ENCODE measurements at places on chromosomes 7 and 10. TPM values are rescaled to one million over a fixed set of nuclear protein-coding genes. Genes with fewer than 3 reads are reported as not detected.

DNA sequence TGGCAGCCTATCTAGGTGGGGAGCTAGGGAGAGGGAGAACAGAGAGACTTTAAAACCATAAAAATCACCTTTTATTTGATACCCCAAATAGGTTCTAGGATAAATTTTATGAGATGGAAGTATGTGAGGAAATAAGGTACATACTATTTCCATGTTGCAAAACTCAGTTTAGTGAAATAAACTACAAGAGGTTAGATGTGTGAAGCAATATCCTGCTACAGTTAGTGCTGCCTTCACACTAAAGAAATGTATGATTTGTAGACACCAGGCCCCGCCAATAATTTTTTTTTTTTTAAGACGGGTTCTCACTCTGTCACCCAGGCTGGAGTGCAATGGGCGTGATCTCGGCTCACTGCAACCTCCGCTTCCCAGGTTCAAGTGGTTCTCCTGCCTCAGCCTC lies 34.4 kb upstream of the RSBN1L start:
- DNase-seq, result no peak

- DNase-seq, result no peak
Measured at GRCh38 chr10:61752111-61753011, 89.6 kb downstream of the CABCOCO1 start.

DNA sequence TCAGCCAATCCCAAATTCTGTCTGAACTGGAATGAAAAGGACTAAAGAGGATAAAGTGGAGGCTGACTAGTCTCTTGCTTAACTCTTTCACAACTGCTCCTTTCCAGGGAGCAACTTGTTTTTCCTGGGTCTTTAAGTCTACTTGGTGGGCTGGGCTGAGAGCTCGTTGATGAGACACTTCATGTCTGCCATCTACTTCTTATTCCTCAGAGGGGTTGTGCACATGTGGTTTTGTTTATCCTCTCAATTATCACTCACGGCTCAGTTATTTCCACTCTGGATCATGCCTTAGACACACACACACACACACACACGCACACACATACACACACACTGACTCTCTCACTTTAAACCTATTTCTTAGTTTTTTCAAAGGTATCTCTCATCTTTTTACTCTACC lies 298.6 kb upstream of the MTPN start:
- no peak for DNase-seq

- DNase-seq, result no peak
Measured at GRCh38 chr10:101772017-101772894, 3.7 kb downstream of the FGF8 start.

GRCh38 chr10:16811292-16811691 lies 5.9 kb downstream of the RSU1 start:
- no peak for DNase-seq

DNA sequence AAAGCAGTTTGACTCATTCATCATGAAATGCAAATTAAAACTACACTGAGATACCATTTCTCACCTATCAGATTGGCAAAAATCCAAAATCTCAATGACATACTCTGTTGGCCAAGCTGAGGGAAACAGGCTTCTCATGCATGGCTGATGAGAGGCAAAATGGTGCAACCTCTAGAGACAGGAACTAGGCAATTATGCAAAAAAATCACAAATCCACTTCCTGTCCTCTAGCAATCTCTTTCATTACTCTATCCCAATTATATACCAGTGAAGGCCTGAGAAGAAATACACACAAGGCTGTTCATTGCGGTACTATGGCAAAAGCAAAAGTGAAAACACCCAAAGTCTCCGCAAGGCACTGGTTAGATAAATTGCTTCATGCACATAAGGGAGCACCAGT lies 25.9 kb upstream of the PTPRN2 start:
- no peak for DNase-seq

DNA sequence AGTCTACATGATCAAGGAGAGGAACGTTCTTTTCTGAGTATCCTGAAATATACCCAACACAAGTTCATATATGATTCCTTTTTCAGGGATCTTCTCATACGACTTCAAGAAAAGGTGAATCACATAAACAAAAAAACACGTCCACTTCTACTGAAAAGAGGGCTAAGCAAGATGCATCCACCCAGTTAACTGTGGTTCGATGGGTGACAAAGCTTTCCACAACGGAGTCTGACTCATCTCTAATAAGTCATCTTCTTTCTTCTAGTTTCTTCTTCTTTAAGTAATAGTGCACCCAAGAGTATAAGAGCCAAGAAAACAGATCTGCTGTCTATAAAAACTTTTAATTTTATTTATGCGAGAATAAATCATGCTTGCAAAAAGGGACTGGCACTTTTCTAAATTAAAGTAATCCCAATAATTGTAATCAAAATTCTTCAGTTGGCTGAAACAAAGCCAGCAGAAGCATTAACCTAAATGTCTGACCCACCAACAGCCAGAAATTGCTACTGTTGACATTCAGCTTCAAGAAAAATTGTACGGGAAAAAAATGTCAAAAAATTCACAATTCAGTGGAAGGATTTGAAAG lies 146.9 kb upstream of the ANK3 start:
- no peak for DNase-seq

- no peak for DNase-seq
Measured at GRCh38 chr7:89934101-89934500, 220.2 kb upstream of the STEAP1 start.

DNA sequence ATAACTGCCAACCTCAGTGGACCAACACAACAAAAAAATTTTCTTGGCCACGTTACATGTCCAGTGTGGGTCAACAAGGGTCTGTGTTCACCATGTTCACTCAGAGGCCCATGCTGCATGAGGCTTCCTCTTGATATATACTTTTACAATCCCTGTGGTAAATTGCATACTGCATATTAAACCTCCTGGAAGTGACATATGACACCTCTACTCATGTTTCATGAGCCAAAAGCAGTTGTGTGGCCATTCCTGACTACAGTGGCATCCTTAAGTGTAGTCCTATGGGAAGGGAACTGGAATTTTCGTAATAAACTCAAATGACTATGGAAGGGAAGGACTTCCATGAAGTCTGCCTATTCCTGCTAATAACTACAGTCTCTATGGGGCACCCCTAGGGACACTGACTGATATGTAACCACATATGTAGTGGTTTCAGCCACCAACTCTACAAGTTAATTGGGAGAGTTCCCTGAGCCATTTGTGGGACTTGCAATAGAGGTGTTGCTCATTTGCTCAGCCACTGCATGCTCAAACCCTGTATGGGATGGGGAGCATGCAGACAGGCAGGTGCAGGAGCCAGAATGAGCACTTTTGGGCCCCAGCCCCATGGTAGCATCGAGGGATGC lies 9.7 kb downstream of the DYNC1I1 start:
- DNase-seq, result no peak

DNA sequence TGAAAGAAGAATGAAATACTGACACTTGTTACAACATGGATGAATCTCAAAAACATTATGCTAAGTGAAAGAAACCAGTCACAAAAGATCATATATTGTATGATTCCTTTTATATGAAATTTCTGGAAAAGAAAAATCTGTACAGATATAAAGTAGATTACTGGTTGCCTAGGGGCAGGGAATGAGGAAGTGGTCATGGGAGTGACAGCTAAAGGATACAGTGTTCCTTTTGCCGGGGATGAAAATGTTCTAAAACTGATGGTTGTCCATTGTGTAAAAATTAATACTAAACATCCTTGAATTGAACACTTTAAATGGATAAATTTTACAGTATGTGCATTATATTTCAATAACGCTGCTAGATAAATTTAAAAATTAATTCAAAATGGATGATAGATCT lies 25.1 kb downstream of the ALOX5 start:
- no peak for DNase-seq

DNA sequence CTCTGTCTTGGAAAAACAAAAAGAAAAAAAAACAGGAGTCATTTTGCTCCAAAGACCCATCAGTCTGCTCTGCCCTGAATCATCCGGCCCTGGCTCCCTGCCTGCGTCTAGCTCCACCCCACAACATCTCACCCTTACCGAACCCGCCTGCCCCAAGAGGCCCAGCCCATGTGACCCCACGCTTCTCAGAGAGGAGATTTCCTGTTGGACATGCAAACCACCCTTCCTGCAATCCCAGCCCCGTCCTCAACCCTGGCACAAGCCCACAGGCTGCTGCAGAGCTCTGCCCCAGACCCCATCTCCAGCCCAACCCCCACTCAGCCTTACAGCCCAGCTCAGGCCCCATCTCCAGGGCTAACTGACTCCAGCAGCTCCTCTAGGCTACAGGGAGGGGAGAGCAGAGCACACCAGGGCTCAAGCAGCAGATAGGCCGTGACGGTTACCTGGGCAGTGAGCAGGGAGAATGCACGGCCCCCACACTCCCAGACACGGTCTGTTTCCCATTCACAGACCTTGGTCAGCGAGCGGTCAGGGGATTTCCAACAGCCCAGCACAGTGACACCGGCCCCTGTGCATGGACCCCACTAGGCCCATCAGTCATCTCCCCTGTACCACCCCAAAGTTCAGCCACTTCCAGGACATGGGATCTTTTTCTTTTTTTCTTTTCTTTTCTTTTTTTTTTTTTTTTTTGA lies 69.9 kb upstream of the GTF2I start:
- DNase-seq, result no peak

- DNase-seq, result no peak
Measured at GRCh38 chr7:129854401-129854800, 98.4 kb downstream of the UBE2H start.

GRCh38 chr10:83301732-83302131 lies 837.6 kb upstream of the GHITM start:
- DNase-seq, result no peak

- DNase-seq, result no peak
Measured at GRCh38 chr7:131652194-131652593, 95.8 kb upstream of the PODXL start.

DNA sequence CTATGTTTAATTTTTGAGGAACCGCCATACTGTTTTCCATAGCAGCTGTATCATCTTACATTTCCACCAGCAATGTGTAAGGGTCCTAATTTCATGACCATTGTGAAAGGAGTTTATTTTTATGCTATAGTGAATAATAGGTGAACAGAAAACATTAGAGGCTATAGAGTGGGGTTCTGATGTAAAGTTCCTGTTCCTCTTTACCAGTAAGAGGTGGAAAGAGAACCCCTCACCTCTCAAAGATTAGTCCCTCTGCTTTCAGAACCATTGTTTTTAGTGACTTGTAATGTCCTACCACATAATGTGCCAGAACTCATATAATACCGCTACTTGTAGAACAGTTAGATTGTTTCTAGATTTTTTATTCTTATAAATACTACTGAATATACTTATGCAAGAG lies 34.2 kb downstream of the SUFU start:
- DNase-seq, result no peak

DNA sequence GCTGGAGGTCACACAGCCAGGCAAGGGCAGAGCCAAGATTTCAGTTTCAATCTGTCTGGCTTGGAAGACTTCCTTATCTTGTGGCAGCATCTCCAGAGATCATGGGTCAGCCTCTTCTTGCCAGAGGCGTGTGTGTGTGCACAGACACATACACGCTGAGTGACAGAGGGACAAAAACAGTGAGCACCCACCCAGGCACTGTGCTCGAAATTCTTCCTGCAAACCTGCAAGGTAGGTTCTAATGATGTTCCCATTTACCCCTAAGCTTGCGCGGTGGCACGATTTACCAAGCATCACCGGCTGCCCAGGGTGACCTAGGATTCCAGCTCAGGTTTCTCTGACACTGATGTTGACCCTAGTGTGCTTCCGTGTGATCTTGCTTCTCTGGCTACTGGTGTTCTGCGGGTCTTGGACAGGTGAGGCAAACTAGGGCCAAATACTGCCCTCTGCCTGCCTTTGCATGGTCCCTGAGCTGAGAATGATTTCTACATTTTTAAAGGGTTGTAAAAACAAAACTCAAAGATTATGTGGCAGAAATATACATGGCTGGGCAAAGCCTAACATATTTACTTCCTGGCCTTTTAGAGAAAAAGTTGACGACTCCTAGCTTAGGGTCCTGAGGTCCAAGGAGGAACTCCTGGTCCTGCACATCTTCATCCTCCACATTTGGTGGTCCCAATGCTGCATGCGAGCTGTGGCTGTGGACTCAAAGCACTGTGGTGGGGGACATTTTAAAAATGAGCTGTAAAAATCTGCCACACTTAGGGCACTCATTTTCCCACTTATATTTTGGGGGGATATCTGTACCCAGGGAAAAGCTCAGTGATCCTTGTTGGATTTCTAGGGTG lies 268.5 kb downstream of the RPS24 start:
- DNase-seq, result no peak

GRCh38 chr10:21171197-21171935 lies 274.3 kb upstream of the NEBL start:
- DNase-seq, result no peak

GRCh38 chr7:79272066-79272669 lies 181.3 kb downstream of the MAGI2 start:
- no peak for DNase-seq

DNA sequence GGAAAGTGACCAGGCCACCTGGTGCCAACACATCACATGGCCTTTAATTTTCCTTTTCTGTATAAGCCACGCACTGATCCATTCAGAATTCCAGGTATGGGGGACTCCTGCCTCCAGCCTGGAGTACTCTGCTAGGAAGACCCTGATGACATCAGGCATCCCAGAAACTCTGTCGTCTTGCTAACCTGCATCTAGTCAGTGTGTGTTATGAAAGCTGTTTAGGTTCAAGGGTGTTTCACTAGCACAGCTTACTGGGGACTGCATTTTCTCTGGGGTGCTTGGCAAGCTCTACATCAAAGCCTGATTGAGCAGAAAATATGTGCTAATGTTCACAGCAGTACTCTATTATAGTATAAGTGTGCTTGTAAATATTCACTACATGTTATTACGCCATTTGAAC lies 100.6 kb upstream of the MGMT start:
- DNase-seq, result no peak

- DNase-seq, result no peak
Measured at GRCh38 chr10:23630376-23630775, 191.5 kb downstream of the OTUD1 start.

GRCh38 chr10:125011171-125011925 lies 69.4 kb downstream of the ZRANB1 start:
- DNase-seq, result no peak

DNA sequence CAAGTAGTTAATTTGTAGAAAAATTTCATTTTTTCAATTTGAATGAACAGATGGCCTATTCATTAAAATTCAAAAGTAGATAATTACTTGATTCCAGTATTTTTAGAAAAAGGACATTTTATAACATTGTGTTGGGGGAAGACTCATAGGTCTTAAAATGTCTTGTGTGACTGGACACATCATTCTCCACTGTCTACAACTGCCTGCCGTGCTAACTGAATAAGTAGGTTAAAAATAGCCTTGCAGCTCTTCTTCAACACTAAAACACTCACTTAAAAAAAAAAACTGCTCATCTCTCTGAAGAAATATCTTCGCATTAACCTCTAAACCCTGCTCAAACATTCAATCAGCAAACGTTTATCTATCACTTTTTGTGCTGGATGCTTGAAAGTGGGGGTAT lies 253.8 kb downstream of the CSTF2T start:
- no peak for DNase-seq

GRCh38 chr7:45158471-45158870 lies 880 bp downstream of the RAMP3 start:
- no peak for DNase-seq

GRCh38 chr10:10128387-10128786 lies 889.3 kb upstream of the CELF2 start:
- DNase-seq, result no peak

LOXL4 gene
- total RNA-seq, result 3.7 TPM

CNPY1 gene
- total RNA-seq, result not detected

VGF gene
- 1.8 TPM for total RNA-seq

ATRNL1 gene
- 25.9 TPM for total RNA-seq

NKX1-2 gene
- not detected for total RNA-seq

GIMAP8 gene
- total RNA-seq, result not detected

TMEM178B gene
- total RNA-seq, result 2.3 TPM

MAD1L1 gene
- 50.6 TPM for total RNA-seq

ICA1 gene
- total RNA-seq, result 61.7 TPM

CPXM2 gene
- 0.18 TPM for total RNA-seq

FXYD4 gene
- total RNA-seq, result not detected

All from progenitor cell of endocrine pancreas (in vitro differentiated cells).